ENCODE measurements at places on chromosomes 13 and 19.

DNA sequence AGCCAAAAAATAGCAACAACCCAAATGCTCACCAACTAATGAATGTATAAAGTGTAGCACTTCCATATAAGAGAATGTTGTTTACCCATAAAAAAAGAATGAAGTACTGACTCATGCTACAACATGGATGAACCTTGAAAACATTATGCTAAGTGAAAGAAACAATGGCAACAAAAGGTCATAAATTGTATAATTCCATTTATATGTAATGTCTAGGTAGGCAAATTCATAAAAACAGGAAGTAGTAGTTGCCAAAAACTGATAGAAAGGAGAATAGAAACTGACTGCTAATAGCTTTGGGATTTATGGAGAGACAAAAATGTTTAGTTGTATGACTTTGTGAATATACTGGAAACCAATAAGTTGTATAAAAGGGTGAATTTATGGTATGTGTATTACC lies 21.6 kb downstream of the MYCBP2 start:
- no peak for DNase-seq

DNA sequence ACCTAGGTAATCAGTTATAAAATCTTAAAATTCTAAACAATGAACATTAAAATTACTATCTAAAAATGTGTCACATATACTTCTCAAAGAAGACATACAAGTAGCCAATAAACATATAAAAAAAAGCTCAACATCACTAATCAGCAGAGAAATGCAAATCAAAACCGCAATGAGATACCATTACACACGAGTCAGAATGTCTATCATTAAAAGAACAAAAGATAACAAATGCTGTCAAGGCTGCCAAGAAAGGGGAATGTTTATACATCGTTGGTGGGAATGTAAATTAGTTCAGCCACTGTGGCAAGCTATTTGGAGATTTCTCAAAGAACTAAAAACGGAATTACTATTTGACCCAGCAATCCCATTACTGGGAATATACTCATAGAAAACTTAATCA lies 310.3 kb upstream of the EDNRB start:
- DNase-seq: no peak

DNA sequence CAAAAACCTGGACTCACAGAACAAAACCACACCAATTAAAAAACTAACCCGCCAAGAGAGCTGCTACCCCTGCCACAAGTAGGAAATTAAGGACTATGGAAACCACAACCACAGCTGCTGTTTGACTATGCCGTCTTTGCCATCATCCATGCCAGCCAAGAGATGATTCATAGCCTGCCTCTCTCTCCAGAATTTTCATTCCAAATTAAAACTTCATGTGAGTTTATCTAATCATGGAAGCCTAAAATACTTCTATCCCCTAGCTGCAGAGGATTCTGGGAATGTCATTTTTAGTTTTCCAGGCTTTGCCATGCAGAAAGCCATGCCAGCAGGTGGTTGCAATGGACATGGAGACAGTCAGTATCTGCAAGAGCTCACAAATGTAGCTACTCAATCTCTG lies 27.6 kb upstream of the GTF2F2 start:
- DNase-seq: no peak

DNA sequence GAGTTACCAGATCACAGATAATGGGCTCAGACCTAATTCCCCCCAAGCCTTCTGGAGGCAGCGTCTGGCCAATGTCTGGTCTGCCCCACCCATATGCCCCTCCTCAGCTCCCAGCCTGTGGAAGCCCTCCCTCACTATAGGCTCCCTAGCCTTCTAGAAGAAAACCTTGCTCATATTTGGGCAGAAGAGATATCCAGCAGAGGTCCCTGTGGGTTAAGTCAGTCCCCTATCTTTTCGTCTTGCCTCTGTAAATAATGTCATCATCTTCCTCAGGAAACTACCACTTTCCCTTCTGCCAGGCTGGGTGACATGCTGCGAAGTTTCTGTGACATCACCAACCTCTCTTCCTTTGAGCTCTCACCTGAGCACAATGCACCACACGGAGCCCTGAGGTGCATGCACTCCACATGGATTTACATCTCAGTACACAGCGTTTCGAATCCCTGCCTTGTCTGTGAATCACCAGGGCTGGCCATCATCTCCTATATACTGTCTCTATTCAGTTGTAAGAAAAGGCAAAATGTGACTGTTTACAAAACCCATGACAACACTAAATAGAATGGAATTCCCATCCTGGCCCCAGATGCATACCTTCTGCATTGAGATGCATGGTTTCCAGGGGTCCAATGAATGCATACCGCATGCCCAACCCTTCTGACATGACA lies 112.8 kb downstream of the CRYL1 start:
- no peak for DNase-seq

DNA sequence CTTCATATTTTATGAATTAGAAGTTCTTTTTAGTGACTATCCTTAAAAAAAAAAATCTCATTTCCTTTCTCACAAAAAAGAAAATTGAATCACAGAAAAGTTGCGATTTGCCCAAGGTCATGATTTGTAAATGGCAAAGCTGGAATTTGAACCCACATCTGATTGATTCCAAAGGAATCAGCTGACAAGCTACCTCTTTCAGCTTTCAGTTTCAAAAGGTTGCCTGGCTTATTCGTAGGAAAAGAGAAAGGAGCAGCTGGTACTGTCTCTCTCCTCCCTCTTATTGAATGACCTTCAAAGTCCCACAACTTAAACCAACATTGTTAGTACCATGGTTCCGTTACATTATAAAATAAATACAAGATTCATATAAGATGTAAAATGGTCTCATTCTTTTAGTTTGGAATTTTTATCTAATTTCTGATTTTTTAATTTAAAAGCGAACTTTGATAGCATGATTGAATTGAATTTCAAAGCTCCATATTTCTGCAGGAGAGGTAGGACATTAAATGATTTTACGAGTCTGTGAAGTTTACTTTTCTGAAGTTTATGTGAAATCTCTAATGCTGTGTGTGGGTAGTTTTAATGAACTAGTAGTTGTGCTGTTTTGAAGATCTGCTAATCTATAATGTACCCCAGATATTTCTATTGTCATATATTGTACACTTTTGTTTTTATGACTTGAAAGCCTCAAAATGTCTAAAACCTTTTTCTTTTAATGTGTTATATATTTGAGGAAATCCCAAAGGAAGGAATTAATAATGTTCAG lies 18.5 kb upstream of the KCTD4 start:
- no peak for DNase-seq

DNA sequence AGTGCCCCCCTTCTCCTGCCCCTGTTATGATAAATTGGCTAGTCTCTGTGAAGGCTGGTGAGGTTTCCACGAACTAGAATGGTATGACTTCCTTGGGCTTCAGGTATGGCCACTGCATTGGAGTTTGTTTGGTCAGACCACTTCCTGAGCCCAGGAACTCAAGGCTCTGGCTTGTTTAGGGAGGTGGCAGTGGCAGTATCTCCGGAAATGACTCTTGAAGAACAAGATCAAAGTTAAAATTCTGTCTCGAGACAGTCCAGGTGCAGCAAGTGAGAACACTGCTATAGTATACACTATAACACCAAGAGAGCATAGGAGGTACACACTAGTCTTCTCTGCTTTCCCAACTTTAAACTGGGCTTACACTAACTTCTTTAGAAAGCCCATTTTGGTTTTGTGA lies 309.1 kb downstream of the KLF12 start:
- no peak for DNase-seq

- peak; percentile 59 for DNase-seq
Observed at GRCh38 chr19:10747271-10747670, 29.4 kb downstream of the DNM2 start.

DNA sequence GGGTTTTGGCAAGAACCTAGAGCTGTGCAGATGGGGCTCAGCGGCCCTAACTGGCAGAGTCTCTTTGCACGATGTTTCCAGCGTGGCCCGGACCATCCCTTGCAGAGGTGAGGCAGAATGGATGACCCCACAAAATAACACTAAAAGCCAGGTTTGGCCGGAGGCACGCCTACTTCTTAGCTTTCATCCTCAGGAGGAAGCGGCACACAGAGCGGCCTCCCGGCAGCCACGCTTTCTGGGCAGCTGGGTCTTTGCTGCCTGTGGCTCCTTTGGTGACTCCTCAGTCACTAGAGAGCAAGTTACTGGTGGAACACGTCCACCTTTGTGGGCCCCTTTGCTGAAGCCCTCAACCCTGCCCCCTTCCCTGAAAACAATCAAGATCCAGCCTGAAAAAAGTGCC lies 25.2 kb downstream of the TEX29 start:
- DNase-seq: no peak

DNA sequence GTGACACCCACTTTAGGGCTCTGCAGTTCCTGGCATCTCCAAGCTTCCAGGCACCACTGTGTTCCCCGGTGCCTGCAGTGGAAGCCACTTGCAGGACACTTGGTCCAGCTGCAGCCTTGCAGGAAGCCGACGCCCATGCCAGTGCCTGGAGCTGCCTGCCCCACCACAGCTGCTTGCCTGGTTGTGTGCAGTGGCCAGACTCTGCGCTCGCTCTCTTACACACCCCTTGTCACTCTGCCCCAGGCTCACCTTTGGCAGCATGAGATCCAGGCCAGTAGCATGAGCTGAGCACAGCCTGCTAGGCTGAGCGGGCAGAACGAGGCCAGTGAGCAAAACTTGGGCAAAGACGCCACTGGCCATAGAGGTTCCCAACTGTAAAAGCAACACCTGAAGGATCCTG lies 57.7 kb downstream of the SLITRK1 start:
- no peak for DNase-seq

GRCh38 chr13:21917086-21918015 lies 246.5 kb downstream of the FGF9 start:
- no peak for DNase-seq

GRCh38 chr13:27022571-27023311 lies 148.9 kb downstream of the USP12 start:
- DNase-seq: no peak

DNA sequence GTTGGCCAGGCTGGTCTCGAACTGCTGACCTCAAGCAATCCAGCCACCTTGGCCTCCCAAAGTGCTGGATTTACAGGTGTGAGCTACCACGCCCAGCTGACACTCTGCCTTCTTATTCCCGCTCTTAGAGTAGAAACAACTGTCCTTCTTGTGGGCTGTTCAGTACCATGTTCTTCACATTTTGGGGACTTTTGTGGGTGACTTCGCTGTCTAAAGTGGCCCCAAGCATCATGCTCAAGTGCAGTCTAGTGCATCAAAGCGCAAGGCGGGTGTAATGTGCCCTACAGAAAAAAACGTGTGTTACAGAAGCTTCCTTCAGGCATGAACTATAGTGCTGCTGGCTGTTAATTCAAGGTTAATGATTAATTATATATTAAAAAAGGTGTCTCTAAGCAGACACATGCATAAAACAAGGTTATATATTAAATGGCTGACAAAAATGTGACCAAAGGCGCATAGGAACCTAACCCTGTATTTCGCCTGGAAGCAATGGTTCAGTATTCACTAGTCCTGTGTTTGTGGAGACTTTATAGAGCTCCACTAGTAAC lies 38.3 kb downstream of the ABCC4 start:
- DNase-seq: no peak

- DNase-seq: no peak
Observed at GRCh38 chr19:40633207-40633606, 32.0 kb downstream of the LTBP4 start.

DNA sequence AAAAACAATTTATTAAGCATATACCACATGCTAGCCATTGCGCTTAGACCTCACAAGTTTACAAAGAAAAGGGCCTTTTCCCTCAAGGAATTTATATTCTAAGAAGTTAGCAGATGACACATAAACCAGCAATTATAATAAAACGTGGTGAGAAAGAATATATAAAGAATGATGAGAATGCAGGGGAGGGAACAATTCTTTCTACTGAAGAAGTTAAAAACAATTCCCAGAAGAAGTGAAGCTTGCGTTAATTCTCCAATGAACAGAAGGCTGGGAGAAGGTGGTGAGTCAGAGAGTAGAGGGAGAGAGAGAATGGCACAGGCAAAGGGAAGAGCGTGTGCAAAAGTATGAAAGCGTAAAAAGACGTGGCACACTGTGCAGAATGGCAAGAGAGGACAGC lies 69.5 kb upstream of the ZDHHC20 start:
- DNase-seq: no peak

DNA sequence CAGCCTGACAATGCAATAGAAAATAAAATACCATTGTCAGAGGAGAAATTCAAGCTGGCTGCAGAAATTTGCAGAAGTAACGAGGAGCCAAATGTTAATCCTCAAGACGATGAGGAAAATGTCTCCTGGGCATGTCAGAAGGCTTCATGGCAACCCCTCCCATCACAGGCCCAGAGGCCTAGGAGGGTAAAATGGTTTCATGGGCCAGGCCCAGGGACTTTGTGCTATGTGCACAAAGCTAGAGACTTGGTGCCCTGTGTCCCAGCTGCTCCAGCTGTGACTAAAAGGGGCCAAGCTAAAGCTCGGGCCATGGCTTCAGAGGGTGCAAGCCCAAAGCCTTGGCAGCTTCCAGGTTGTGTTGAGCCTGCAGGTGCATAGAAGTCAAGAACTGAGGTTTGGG lies 431.7 kb downstream of the LMO7 start:
- no peak for DNase-seq

- no peak for DNase-seq
Observed at GRCh38 chr19:45815481-45816216, 541 bp upstream of the RSPH6A start.

DNA sequence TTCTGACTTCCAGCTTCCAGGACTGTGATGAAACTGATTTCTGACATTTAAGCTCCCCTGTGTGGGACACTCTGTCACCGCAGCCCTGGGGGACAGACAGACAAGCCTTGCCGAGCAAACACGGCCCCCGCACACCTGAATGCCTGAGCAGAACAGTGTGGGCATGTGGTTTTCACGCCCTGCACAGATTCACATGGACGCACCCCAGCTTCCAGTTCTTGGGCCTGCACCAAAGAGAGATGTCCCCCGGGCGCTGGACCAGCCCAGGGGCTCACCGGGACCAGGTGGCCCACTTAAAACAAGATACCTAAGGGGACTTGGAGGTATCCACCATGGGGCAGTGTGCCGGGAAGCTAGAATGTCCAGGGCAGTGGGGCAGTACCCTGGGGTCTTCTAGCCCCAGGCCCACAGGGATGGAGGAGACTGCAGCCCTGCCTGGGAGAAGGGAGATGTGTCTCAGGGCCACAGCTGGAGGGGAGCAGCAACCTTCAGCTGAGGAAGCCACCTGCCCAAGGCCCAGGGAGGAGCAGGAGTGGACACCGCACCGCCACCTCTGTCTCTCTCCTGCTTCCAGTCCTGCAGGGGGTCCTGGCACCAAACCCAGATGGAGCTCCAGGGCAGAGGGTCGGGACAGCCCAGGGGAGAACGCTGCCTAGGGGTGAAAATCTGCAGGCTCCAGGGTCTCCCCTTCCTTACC lies 50.5 kb downstream of the SOX1 start:
- DNase-seq: no peak

DNA sequence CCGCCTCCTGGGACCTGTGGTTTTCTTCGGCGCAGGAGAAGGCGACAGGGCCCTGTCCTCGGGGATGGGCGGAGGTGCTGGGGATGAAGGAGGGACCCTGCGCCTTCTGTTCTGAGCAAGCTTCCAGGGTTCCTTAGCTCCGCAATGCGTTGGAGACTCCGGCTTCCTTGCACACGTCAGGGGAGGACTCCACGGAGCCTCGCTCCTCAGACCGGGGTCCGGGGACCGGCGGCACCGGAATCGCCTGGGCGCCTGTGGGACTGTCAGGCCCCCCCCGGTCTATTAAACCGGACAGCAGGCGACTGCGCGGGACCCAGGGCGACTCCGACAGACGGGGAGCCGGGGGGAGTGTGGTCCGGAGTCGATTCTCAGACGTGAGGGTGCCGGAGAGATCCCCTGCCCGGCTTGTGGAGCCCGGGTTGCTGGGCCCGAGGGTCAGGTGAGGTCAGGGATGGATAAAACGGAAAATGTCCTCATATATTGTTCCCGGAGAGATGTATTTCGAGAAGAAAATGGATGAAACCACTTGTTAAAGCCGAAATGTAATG lies 227.4 kb downstream of the TEX29 start:
- DNase-seq: no peak

Measured in upper lobe of left lung (tissue), 6 donors.